ENCODE measurements at places on chromosomes 7 and 10.

DNA sequence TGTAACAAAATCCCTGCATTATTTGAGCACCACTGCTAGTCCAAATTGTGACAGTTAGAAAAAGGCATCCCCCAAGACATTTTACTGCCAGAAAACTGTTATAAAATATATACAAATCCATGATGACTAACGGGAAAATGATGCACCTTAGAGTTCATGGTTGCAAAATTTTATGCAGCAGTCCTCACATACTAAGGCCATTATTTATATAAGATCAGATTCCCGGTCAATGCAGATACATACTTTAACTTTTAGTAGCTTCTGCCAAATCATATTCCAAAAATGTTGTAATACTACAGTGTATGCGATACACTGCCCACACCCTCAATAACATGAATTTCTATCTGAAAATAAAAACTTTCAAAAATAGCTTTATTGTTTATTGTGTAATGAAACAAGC is 239.9 kb upstream of the ZNF32 start:
- DNase-seq = no peak

GRCh38 chr10:73225518-73225917 is 21.5 kb downstream of the DNAJC9 start:
- DNase-seq = no peak

DNA sequence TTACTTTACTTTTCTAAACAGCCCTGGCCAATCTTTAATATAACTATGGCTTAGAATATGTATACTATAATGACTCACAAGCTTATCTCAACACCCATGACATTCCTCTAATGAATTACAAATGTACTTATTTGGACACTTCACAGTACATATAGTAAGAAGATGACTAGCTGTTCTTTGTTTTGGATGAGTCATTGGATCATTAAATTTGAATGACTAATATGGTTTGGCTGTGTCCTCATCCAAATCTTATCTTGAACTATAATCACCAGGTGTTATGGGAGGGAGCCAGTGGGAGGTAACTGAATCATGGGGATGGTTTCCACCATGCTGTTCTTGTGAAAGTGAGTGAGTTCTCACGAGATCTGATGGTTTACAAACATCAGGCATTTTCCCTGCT is 807.5 kb upstream of the SORCS1 start:
- no peak for DNase-seq

DNA sequence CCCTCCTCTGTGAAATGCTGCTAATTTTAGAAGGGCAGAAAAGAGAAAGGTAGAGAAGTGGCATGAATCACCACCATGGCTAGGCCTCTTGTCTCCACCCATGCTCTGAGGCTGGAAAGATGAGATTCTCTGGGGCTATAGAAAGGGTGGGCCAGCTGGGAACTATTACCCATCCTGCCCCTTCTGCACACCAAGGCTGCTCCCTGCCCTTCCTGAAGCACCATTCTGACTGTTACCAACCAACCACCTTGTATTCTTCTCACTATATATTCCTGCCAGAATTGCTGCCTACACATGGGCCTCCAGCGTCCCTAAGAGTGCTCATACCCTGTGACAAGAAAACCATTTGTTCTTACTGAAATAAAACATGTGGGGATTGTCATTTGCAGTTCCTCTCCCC is 11.4 kb upstream of the DLX6 start:
- no peak for DNase-seq

DNA sequence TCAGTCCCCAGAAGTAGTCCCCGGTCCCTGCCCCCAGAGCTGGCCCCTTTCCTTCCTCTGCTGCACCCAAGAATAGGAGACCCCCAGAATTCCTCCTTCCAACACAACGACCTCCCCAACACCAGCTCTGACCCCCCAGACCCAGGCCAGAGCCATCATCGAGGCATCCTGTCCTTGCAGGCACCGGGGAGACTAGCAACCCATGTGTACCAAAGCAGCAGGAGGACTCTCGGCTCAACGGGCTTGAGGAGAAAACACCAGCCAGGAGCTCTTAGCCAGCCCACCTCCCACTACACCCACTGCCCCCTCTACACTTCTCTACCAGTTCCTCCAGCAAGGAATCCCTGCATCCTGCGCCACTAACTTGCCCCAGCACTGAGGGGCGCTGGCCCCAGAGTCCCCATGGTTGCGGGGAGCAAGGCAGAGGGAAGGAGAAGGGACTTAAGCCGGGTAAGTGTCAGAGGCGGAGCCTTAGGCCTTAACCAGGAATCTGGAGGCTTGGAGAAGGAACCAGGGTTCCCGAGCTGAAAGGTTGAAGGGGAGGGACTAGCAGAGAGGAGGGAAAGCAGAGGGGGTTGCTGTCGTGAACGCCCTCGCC is 3.9 kb downstream of the GRID1 start:
- no peak for DNase-seq

DNA sequence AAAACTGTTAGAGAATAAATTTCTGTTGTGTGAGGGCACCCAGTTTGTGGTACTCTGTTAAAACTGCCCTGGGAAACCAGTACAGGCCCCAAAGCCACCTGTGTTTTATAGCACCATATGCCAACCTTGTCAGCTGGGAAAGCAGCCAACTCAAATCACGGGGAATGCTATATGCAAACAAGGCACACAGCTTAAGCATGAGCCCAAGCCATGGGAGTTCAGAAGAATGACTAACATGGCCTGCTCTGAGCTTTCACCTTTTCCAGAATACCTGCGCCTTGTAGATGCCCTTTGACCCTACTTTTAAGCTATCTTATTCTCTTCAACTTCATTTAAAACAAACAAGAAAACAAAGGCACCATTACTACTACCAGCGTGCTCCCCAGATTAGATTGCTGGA is 5.5 kb upstream of the SLC25A13 start:
- DNase-seq = no peak
